ENCODE measurements at places on chromosomes 2 and 18.
A peak's percentile ranks its signal among the peaks of the same experiment; 100 is the strongest.

DNA sequence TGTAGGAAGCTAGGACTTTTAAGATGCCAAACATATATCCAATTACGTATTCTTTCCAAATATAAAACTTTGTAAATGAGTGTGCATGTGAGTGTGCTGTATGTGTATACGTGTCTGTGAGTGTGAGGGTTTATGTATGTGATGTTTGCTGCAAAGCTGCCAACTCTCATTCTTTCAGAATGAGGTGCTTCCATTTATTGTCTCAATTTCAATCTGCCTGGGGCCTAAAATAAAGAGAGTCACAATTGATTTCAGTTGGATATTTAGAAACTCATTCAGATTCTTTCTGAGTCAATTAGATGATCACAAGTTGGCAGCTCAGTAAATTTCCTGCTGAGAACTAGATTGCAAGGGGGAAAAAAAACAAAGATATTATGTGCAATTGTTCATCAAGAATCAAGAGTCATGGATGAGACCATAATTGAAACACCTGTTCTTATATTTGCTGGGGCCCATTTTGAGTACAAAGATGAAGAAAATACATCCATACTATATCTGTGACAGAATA is 621.2 kb upstream of the ACVR2A start:
- DNase-seq: peak; percentile 26

DNA sequence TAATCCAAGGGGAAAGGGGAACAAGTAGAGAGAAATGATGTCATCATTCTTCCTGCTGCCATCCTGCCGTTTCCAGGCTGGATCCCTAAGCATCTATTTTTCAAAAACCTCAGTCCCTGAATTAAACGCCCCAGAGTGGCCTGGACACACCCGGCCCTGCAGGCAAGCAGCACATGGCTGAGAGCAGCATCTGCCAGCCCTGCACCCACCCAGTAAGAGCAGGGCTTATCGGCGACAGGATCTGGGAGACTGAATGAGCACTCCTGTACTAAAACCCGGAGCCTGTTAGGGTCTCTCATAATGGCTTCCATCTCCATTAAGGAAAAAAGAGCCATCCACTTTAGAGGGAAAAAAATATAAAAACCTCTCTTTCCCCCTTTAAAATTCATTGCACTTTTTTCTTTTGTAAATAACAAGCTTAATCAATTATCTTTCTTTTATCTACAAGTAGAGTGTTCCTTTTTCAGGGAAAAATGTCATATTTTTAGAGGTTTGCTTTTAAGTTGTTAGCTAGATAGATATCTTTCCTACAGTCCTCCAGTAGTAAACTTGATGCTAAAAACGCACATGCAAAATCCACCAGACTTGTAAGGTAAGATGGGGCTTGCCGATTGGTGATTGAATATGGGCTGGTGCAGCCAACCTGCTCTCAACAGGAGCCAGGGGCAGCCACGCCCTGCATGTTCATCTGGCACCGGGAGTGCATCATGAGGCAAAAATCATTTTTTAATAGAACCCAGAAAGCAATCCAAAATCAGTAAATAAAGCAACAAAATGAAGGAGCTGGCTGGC is 457.8 kb downstream of the EIPR1 start:
- DNase-seq: no peak

- DNase-seq: no peak
Observed at GRCh38 chr2:68561372-68561771, 82.0 kb upstream of the PROKR1 start.

- no peak for DNase-seq
Observed at GRCh38 chr2:218991674-218992168, 1.5 kb downstream of the CRYBA2 start.

DNA sequence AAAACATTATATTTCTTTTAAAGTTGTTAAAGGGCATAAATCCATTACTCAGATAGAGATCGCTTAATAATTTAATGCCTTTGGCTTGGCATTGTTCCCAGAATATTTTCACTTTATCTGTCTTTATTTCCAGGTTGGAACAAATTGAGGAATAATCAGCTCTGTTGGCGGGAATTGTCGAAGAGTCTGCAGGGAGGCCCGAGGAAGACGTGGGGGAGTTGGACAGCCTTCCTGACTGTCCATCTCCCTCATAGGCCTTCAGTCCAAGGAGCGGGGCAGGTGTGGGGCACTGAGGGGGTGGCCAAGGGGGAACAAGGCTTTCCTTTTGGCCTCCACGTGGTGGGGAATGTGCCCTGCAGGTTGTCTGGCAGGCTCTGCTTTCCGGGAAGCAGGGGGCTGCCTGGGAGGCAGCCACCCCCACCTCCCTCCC is 179.6 kb downstream of the ZBTB7C start:
- no peak for DNase-seq

GRCh38 chr2:88452980-88453582 is 588 bp upstream of the FOXI3 start:
- no peak for DNase-seq

DNA sequence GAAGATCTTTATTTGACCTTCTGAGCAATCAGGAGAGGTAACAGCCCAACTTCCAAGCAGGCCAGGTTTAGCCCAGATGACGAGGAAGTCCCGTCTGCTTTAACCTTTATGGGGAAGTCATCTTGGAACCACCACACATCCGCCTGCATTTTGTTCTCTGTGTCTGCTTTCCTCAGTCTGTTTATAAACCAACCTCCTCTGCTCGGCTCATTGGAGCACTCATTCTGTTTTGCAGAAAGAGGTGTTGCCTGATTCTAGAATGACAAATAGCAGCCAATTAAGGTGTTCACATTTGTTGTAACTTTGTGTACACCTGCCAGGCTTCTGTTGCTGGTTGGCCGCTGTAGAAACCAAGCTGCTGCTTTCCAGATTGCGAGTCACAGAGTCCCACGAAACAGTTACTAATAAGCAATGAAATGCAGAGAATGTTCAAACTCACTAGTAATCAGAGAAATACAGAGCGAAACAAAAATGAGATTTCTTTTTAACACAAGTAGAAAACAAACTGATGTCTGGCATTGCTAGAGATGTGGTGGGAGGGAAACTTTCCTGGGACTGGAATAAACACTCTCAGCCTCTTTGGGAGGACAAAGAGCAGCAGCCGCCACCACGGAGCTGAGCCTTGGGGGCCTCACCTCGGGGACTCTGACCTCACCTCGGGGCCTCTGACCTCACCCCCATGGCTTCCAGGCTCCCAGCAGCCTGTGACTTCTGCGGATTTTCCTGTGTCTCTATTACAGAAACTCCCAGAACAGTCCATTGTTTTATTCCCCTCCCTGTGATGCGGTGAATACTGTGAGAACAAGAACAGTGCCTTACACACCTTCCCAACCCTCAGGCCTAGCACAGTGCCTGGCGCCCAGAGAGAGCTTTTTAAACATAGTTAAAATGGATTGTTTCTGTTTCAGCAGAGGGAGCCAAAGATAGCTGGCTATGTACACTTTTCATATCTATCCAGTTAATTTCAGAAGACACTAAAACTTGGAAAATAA is 64.0 kb downstream of the MBP start:
- no peak for DNase-seq
